ENCODE measurements at places on chromosomes 12 and 14. TPM values are rescaled to one million over a fixed set of nuclear protein-coding genes. Genes with fewer than 3 reads are reported as not detected.

SLCO1C1 gene
- 2.6 TPM for total RNA-seq

ACOT6 gene
- total RNA-seq = 0.27 TPM

KRT7 gene
- 1.1 TPM for total RNA-seq

GRCh38 chr14:77547512-77548180 lies 49.0 kb upstream of the ISM2 start:
- peak; percentile 64 for DNase-seq

- DNase-seq = no peak
Observed at GRCh38 chr14:56650048-56650447, 70.5 kb downstream of the TMEM260 start.

GRCh38 chr14:73696466-73697400 lies 17.5 kb downstream of the PNMA1 start:
- DNase-seq = no peak

GRCh38 chr14:84087986-84088531 lies 1441.9 kb upstream of the FLRT2 start:
- DNase-seq = no peak

DNA sequence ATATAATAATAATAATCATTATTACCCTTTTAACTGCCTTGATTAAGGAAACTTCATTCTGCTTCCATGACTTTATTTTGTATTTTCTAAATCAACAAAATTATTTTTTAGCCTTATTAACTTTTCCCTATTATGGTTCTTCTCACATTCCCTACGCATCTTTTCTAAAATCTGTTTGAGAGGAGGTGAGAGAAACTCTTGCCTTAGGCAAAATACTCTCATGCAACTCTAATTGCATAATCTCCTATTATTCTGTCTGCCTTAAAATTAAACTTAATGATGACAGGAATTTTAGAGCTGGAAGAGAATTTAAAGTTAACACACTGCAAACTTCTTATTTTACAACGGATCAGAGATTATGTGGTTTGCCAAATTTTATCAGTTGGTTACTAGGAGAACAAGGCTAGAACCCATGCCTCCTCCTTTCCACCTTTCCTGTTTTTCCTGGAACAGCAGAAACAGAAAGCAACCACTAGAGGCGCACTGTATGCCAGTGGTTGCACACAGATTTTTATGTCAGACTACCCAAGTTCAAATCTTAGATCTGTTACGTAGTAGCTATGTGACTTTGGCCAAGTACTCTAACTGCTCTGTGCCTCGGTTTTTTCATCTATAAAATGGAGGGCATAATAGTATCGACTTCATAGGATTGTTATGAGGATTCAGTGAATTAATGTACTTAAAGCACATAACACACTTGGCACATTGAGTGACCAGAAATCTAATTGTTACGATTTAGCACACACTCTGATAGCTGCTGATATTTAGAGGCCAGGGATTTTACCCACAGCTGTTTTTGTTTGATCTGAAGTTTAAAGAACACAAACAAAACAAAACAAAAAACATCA lies 4.3 kb upstream of the BRMS1L start:
- DNase-seq = no peak
